ENCODE measurements at places on chromosomes 2 and 18.

- no peak for DNase-seq
These were observed 6.7 kb upstream of the SLC4A5 start for GRCh38 chr2:74349889-74350288.

DNA sequence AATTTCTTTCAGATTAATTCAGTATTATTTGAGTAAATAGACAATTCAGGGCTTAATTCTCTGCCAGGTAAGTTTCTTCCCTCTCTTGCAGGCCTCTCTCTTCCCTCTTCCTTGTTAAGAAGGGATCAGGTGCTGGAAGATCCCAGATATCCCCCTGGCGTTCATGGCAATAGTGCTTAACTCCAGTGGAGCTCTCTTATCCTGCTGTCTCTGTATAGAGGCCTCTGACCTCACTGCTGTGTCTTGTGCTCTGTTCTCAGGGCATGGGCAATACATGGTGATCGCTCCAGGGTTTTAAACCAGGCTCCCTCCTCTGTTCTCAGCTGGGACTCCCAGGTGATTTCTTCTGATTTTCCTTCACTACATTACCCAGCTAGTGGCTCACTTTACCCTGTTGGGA is 226.8 kb downstream of the MC4R start:
- no peak for DNase-seq

DNA sequence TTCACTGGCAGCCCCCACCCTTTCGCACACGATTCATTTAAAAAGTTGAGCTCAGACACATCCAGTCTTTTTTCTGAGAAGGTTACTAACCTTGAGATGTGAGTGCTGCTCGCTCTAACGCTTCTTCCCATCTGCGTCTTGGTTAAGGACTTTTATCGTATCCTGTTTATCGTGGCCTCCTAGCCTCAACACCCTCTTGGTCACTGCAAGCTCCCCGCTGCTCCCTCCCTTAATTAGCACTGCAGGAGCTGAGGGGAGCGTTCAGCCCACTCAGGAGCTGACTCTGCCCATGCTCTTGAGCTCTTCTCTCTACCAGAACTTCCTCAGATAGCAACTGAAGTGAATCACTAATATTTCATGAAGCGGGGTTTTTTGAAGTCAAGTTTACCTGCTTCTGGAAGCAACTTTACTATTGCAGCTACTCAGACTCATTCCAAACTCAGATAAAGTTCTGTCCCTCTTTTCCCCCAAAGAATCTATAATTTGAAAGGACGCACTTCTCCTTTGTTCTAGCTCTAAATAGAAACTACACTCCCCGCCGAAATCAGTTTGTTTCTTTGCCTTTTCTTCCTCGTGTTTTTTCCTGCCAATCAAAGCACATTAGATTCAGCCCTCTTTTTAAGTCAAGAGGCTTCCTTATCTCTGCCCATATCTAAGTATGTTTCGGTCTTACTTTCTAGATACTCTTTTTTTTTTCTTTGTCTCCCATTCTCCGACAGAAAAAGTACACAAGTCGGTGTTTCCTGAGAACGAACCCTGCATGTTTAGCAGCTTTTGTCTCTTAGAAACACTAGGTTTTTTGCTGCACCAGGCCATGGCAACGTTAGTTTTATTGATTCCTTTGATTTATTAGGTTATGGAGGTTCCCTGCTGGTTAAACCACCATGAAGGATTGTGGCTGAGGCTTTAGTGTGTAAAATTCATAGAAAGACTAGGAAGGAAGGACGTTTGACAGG is 9.3 kb upstream of the CD226 start:
- no peak for DNase-seq

DNA sequence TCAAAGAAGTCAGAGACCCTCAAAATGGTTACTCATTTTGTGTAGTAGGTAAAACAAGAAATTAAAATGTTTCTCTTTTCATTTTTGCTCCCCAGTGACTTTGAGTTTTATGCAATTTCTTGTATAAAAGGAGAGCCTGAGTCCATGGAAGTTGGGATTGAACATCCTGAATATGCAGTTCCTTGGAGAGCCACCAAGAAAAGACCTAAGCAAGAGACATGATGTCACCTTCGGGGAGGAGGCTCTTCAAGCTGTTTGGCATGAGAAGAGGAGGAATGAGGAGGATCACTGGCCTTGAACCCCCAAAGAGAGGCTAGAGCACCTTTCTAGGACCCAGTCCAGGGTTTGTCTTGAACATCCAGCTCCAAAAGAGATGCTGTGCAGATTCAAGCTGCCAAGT is 83.5 kb upstream of the STPG4 start:
- DNase-seq: no peak

DNA sequence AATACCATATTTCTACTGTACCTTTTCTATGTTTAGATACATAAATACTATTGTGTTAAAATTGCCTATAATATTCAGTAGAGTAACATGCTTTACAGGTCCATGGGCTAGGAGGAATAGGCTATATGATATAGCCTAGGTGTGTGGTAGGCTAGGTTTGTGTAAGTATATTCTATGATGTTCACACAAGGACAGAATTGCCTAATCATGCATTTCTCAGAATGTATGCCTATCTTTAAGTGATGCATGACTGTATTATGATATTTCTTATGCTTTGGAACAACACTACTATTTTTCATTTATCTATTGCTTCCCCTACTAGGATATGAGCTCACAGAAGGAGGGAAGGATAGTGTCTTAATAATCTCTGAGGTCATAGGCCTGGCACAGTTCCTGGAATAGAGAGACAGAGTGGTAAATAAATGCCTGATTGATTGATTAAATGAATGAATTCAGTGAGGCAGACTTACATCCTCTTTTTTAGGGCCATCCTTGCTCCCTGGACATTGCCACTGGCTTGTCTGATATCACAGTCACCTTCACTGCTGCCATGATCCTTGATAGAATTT is 121.0 kb downstream of the MYO3B start:
- no peak for DNase-seq

DNA sequence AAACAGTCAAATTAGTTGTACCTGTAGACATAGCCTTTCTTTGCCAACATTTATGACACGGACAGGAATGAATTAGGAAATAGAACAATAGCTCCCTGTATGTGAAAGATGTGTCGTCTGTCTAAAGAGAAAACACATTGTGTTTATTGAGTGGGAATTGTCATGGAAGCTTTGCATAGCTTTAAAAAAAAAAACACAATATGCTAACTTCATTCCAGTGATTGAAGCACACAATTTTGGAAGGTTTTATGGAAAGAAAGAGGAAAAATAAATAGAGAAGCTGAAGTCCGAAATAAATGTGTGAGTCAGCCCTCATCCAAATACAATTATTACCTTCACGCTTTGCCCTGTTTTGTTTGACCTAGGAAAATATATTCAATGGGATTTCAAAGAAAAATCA is 1095.7 kb downstream of the TSN start:
- no peak for DNase-seq

- DNase-seq: no peak
These were observed 214.6 kb downstream of the TTC32 start for GRCh38 chr2:19687017-19687659.

DNA sequence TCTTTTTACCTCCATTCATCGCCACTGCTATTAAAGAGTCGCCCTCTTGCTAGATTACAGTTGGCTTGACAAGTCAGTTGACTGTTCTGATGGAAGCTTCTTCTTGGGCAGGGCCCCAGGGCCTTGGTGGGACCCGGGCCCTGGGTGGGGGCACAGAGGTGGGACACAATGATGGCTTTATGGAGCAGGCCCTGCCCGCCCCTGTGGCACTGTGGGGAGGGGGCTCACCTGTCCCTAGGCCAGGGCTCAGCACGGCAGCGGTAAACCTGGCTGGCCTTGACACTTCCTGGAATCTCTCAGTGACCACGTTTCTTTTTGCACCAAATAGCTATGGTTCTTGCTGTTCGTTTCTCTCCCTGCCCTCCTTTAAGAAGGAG is 4.9 kb upstream of the HS6ST1 start:
- DNase-seq: no peak

- DNase-seq: no peak
These were observed 430.0 kb upstream of the ID2 start for GRCh38 chr2:8251856-8252255.

GRCh38 chr2:141968433-141968832 is 162.4 kb downstream of the LRP1B start:
- DNase-seq: no peak

- no peak for DNase-seq
These were observed 353 bp upstream of the NUP35 start for GRCh38 chr2:183123959-183124221.
